ENCODE measurements at places on chromosomes 7 and 10.

DNA sequence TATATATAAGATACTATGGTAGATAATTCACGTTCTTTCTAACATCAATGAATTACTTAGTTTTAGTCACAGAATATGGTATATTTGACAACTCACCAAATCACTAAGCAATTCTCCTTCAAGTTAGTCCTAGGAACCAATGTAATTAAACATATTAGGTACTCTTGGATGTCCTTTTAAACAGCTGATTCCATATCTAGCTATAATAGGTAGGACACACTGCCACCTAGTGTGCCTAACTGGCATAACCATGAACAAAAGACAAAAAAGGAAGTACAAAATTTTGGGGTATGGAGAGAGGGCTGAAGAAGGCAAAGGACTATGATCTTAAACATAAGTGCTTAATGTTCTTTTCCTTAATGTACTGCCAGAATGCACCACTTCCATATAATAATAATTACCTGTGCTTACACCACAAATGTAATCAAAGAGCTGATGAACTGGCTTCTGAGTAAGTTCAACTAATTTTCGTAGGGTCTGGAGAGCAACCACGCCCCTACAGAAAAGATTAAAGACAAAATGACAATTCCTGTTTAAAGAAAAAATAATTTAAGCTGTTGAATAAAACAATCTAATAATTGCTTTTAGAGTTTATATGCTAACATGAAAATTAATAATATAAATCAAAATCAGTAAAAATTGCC lies 28.7 kb downstream of the PNPLA8 start:
- DNase-seq, result no peak

GRCh38 chr10:70617798-70618568 lies 15.4 kb upstream of the PRF1 start:
- no peak for DNase-seq

- DNase-seq, result no peak
Measured at GRCh38 chr7:41882256-41882655, 179.4 kb upstream of the INHBA start.

- DNase-seq, result no peak
Measured at GRCh38 chr10:132543916-132544743, 6.5 kb downstream of the INPP5A start.

- no peak for DNase-seq
Measured at GRCh38 chr7:39459636-39460035, 106.6 kb upstream of the YAE1 start.

- DNase-seq, result no peak
Measured at GRCh38 chr7:6268907-6269306, 3.5 kb downstream of the CYTH3 start.
